ENCODE measurements at places on chromosomes 7 and 10.

DNA sequence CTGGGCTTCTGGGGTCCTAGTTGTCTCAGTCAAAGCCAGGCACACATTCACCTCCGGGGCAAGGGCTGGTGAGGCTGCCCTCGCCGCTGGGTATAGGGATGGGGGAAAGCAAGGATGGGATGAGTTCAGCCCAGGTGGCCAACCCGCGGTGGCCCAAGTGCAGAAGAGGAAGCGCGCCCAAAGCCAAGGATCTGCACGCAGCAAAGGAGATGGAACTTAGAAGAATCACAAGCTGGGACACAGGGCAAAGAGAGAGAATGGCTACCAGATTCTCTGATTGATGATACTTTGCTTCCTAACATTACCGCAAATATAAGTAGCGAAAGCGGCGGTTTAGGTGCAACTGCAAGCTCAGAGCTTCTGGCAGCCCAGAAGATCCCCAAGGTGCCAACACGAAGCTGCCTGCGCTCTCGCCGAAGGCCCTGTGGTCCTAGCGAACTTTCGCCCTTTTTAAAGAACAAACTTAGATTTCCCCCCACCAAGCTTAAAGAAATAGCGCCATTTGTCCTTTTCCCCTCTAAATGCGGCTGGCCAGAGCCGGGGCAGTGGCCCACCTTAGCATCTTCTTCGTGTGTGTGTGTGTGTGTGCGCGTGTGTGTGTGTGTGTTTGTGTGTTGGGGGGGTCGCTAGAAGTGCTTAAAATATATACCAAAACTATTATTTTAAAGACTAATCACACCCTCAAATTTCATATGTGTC lies 927 bp upstream of the MKX start:
- no peak for DNase-seq

GRCh38 chr10:121947343-121948330 lies 19.8 kb upstream of the ATE1 start:
- DNase-seq: no peak

DNA sequence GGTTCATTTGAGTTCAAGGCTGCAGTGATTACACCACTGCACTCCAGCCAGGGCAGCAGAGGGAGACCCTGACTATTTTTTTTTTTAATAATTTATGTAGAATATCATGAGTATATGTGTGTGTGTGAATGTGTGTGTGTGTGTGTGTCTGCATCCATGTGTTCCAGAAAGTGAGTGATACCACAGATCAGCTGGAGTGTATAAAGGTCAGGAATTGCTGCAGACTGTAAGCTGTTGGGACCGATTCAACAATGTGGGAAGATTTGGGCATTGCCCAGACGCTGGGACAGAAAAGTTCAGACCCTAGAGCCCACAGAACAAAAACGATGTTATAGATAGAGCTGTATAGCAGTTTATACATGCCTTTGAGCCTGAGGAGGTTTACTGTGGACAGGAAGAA lies 435.6 kb downstream of the CCSER2 start:
- DNase-seq: no peak

- DNase-seq: no peak
These were observed 56.8 kb downstream of the TNS3 start for GRCh38 chr7:47525066-47525623.

GRCh38 chr10:126196281-126196680 lies 192.0 kb downstream of the ADAM12 start:
- no peak for DNase-seq

DNA sequence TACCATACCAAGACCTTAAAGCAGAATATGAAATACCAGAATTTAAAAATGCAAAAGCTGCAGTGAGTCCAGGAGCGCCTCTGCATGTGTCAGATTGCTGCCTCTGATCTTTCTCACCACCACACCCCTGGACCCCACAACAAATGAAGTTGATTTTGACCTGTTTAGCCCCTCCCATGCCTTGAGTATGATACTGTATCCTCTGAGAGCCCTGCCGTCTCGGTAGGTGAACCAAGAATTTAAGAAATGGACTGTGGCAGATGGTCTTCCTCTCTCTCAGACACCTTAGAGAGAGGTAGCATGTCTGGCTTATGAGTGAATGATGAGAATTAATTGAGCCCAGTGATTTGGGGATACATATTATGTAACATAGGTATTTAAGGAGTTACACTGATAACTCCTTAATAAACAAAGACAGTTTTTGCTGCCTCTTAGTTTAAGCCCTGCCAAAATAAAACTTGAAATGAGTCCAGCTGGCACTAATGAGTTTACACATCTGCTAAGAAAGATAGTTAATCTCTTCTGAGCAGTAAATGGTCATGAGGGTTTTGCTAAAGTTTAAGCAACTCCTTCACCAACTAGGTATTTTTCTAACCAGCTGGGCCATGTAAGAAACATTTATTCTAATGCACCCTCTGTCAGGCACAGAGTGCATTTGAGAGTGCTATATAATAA lies 4.5 kb upstream of the TFPI2 start:
- DNase-seq: no peak

DNA sequence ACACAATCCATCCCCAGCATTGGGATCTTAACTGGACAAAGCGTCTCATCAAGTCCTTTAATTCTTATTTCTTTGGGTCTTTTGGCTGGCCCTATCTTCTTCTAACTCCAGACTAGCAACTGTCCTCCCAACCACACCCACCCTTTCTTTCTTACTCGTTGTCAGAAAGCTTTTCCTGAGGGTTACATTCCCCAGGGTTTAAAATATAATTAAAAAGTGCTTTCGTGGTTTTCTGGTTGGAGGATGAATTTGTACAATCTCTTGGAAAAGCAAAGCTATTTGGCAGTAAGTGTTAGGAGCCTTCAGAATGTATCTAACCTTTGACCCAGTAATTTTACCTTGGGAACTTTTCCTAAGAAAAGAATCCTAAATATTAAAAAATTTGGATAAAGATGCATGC lies 10.4 kb upstream of the ITGB8 start:
- DNase-seq: peak; percentile 36

DNA sequence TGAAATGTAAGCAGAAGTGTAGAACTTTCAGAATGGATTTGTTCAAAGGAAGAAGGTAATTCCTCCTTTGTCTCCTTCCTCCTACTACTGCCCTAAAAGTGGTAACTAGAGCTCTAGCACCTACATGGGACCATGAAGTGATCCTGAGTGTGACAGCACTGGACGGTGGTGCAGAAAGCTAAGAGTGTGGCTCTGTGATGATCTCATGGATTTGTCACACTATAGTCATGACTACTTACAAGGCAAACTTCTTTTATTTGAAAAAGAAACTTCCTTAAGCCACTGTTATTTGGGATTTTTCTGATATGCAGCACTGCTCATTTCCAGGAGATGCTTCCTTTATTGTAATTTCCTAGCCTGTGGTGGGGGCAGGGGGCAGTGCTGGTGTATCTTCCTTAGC lies 5.8 kb upstream of the FHIP2A start:
- DNase-seq: no peak

GRCh38 chr7:42227541-42227935 lies 9.5 kb downstream of the GLI3 start:
- no peak for DNase-seq

GRCh38 chr7:25565949-25566348 lies 337.7 kb upstream of the NPVF start:
- DNase-seq: peak; percentile 89

- DNase-seq: no peak
These were observed 311.9 kb upstream of the HGF start for GRCh38 chr7:82081644-82082224.

DNA sequence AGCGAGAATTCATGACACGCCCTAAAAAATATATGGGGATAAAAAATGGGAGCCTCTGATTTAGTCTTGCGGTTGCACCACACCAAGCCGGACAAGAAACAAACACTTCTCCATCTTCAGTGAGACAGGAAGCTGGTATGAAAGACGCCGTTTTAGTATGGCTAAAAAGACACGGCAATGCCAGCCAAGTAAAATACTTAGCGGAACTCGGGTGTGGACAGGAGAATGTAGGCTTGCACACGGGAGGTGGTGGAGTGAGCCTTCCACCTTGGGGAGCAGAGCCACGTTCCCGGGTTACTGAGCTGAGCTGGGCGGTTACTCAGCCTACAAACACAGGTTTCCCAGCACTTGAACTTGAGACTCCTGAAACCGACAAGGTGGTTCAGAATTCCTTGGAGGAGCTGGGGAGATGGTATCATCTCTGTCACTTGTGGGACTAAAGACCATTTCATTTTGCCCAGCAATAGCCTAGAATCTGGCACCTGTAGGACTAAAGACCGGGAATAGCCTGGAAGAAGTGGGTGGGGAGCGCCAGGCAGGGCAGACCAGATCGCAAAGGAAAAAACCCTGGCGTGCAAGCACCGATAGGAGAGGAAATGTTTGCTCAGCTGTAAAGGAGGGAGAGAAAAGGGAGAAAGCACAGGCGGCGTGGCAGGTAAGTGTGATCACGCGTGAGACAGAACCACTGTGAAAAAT lies 34.8 kb upstream of the SEPHS1 start:
- DNase-seq: no peak

GRCh38 chr7:39430909-39431641 lies 135.1 kb upstream of the YAE1 start:
- DNase-seq: no peak

- DNase-seq: no peak
These were observed 164.6 kb upstream of the ZMIZ1 start for GRCh38 chr10:78904196-78904595.

- DNase-seq: no peak
These were observed 631.9 kb downstream of the CALN1 start for GRCh38 chr7:71780282-71780681.

DNA sequence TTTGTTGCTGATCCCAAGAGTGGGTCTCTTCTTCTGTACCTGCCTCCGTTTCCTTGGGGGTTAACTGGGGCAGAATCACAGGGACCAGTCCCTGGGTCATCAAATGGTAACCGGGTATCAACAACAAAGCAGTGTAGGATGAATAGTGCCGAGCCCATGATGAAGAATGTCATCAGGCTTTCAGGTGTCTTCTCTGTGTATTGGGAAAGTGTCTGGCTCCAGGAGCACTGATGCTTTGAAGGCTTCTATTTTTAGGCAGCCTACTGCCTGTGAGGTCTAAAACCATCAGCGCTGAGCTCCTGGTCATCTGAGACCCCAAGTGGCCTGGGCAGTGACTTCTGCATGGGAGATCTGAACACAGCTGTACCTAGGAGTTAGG lies 48.2 kb upstream of the SHH start:
- no peak for DNase-seq

- DNase-seq: no peak
These were observed 172.9 kb downstream of the PRKCQ start for GRCh38 chr10:6407034-6407721.

DNA sequence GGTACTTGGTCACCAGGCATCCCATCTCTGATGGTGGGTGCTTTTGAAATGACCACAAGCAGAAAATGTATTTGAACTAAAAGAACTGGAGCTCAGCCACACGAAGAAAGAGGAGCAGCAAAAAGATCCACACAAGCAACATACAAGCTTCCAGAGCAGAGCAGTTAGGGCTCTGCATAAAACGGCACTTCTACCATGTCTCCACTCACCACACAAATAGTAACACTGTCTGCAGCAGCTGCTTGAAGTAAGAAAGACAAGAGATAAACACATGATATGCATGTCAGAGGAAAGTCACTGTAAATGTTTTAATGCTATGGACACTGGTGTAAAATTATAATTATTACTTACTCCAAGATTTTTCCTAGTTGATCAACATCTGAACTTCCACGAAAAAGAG lies 32.5 kb upstream of the FAM133B start:
- DNase-seq: peak; percentile 67

DNA sequence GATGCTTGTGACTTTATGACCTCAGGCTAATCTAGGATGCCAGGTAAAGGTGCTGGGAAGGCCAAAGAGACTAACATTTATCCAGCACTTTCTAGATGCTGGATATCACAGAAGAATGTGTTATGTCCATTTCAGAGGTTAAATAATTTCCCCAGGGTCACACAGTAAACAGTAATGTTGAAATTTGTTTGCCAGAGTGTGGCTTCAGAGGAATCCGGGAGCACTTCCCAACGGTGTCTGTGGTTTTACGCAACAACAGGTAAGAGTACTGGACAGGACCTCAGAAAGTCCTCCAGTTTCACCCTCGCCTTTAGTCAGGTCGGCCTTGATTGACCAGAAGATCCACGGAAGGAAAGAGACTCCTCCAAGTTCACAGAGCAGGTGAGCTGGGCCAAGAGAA lies 1.7 kb downstream of the SHTN1 start:
- no peak for DNase-seq

- no peak for DNase-seq
These were observed 43.5 kb downstream of the KMT2C start for GRCh38 chr7:152392254-152392653.

All from SJCRH30 (cell line).